WTC11 (cell line): ENCODE measurements at places on chromosomes 16 and 17.
A peak's percentile ranks its signal among the peaks of the same experiment; 100 is the strongest.

GRCh38 chr16:3638916-3639644 is 15.4 kb upstream of the DNASE1 start:
- no peak for DNase-seq
- H3K27me3 ChIP-seq, result no peaks in the 10 kb centered on the region
- no peak overlapping the region for H3K4me3 ChIP-seq
- peaks cover 6% of the 10 kb centered on the region for H3K36me3 ChIP-seq

- peaks cover 59% of the 10 kb centered on the region for H3K4me1 ChIP-seq
- no peaks in the 10 kb centered on the region for H3K27me3 ChIP-seq
- peaks cover 5% of the 10 kb centered on the region; the same call in 1 of the 2 replicates for H3K36me3 ChIP-seq
- peak overlapping the region; percentile 100; the same call in 1 of the 2 replicates for H3K27ac ChIP-seq
- DNase-seq, result no peak
These were observed 59.6 kb upstream of the CACNG5 start for GRCh38 chr17:66775271-66775670.

GRCh38 chr17:60902399-60902798 is 224.7 kb downstream of the BCAS3 start:
- H3K27me3 ChIP-seq, result no peaks in the 10 kb centered on the region
- no peak for DNase-seq
- peaks cover 16% of the 10 kb centered on the region for H3K4me1 ChIP-seq
- no peak overlapping the region for H3K4me3 ChIP-seq
- no peak overlapping the region for H3K27ac ChIP-seq

DNA sequence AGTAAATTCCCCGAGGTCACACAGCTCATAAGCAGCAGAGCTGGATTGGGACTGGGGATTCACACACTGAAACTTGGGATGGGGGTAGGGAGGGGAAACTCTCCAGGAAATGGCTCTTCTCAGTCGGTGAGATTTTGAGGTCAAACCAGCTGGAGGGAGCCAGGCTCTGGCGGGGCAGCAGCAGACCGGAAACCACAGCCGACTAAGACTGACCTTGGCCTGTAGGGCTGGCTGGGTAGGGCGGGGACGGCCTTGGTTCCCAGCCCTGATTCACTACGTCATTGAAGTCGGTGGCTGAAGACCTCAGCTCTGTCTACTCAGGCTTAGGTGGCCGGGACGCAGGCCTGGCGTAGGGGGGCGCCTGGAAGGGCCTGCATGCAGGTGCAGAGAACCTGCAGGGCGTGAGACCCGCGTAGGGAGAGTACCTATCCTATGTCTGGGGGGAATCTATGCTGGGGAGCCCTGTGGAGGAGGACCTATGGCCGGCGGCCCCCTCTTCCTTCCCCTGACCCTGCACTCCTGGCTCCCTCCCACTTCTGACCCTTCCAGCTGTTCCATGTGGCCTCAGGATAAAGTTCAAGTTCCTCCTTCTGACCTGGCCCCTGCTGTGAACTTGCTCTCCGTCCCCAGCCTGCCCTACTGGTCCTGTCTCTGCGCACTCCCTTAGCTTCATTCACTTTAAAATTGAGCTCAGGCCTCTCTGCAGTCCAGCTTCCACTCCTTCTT is 11.9 kb upstream of the SLC4A1 start:
- peak overlapping the region; percentile 96 for H3K27ac ChIP-seq
- no peaks in the 10 kb centered on the region for H3K36me3 ChIP-seq
- H3K27me3 ChIP-seq, result no peaks in the 10 kb centered on the region; the same call in 1 of the 2 replicates
- H3K4me1 ChIP-seq, result peaks cover 21% of the 10 kb centered on the region

DNA sequence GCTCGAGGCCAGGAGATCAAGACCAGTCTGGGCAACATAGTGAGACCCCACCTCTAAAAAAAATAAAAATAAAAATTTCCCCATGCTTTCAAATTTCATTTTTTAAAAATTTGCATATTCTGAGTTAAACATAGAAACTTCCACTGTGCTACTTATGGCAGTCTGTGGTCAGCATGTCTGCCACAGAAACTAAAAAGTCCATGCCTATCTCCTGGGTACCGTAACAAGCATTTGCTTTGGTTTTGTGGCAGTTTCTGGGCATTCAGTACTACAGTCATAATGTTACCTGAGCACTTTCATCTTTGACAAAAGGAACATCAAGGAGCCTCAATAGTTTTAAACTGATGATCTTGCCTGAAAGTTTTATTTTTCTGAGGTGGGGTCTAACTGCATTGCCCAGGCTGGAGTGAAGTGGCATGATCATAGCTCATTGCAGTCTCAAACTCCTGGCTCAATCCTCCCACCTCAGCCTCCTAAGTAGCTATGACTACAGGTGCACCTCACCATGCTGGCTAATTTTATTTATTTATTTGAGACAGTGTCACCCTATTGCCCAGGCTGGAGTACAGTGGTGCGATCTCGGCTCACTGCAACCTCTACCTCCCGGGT is 13.2 kb upstream of the ITGA2B start:
- H3K27me3 ChIP-seq, result no peaks in the 10 kb centered on the region; the same call in 1 of the 2 replicates
- H3K4me3 ChIP-seq, result no peak overlapping the region
- DNase-seq, result no peak
- peaks cover 41% of the 10 kb centered on the region for H3K36me3 ChIP-seq
- no peak overlapping the region for H3K27ac ChIP-seq

GRCh38 chr16:24999856-25000461 is 15.2 kb downstream of the ARHGAP17 start:
- no peak for DNase-seq
- 0 out of 2 replicates have a peak, but pooled peaks cover 3% of the 10 kb centered on the region for H3K36me3 ChIP-seq
- H3K4me3 ChIP-seq, result no peak overlapping the region
- H3K4me1 ChIP-seq, result peaks cover 25% of the 10 kb centered on the region

GRCh38 chr17:2347805-2348685 is 10.7 kb downstream of the SGSM2 start:
- H3K4me3 ChIP-seq, result peak overlapping the region; percentile 61
- H3K27me3 ChIP-seq, result no peaks in the 10 kb centered on the region
- peak; percentile 83 for DNase-seq
- H3K36me3 ChIP-seq, result peaks cover 4% of the 10 kb centered on the region; the same call in 1 of the 2 replicates

DNA sequence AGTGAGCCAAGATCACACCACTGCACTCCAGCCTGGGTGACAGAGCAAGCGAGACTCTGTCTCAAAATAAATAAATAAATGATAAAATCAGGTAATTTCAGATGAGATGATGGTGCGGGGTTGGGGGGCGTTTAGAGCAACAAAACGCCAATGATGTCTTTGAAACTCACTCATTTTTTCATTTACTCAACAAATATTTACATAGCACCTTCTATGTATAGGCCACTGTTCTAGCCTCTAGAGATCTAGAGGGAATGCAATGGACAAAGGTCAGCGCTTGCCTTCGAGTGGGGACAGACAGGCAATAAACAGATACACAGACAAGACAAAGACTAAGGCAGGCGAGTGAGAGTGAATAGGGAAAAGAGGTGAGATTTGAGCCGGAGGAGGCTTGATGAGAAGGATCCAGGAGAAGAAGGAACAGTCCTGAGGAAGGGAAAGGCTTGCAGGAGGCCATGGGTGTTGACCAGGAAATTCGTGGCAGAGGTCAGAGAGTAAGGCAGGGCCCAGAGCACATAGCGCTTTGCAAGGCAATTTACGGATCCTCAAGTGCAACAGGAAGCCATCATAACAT is 14.1 kb downstream of the ALDH3A1 start:
- no peak overlapping the region for H3K27ac ChIP-seq
- no peak for DNase-seq
- no peaks in the 10 kb centered on the region; the same call in 1 of the 2 replicates for H3K27me3 ChIP-seq
- 0 out of 2 replicates have a peak, but pooled peaks cover 3% of the 10 kb centered on the region for H3K4me1 ChIP-seq
- H3K36me3 ChIP-seq, result no peaks in the 10 kb centered on the region
- no peak overlapping the region for H3K4me3 ChIP-seq

GRCh38 chr16:49724774-49725173 is 131.1 kb downstream of the ZNF423 start:
- no peak overlapping the region for H3K27ac ChIP-seq
- no peak overlapping the region for H3K4me3 ChIP-seq
- peaks cover 5% of the 10 kb centered on the region for H3K36me3 ChIP-seq
- H3K27me3 ChIP-seq, result no peaks in the 10 kb centered on the region
- peaks cover 17% of the 10 kb centered on the region; the same call in 1 of the 2 replicates for H3K4me1 ChIP-seq

- no peak overlapping the region for H3K27ac ChIP-seq
- H3K27me3 ChIP-seq, result peaks cover 32% of the 10 kb centered on the region
- no peak overlapping the region for H3K4me3 ChIP-seq
- no peak for DNase-seq
- H3K4me1 ChIP-seq, result peaks cover 33% of the 10 kb centered on the region
- H3K36me3 ChIP-seq, result no peaks in the 10 kb centered on the region
These were observed 5.6 kb downstream of the CDH11 start for GRCh38 chr16:65116216-65116615.

DNA sequence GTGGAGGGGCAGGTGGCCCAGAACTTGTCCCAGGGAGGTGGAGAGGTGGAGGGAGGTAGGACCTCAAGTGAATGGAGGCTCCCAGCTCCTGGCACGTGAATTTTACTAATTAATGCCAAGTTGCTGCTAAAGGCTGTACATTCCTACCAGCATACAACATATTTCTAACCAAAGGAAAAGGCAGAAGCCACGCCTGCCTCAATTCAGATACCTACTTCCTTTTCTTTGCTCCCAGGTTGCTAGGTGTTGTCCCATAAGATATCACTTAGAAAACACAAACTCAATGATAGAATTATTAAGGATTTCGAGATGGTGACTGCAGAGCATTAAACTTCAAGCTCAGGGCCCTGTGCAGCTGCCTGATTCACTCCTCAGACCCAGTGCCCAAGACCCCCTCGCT is 20.5 kb upstream of the SMPD3 start:
- peaks cover 12% of the 10 kb centered on the region for H3K4me1 ChIP-seq
- no peak for DNase-seq
- H3K27me3 ChIP-seq, result peaks cover 3% of the 10 kb centered on the region
- H3K27ac ChIP-seq, result no peak overlapping the region
- no peaks in the 10 kb centered on the region for H3K36me3 ChIP-seq

GRCh38 chr16:85369741-85370528 is 243.2 kb upstream of the GSE1 start:
- no peak overlapping the region for H3K27ac ChIP-seq
- H3K4me1 ChIP-seq, result peaks cover 21% of the 10 kb centered on the region
- DNase-seq, result peak; percentile 84
- H3K4me3 ChIP-seq, result no peak overlapping the region
- H3K27me3 ChIP-seq, result peaks cover 9% of the 10 kb centered on the region

- H3K4me3 ChIP-seq, result no peak overlapping the region
- no peak overlapping the region for H3K27ac ChIP-seq
- no peaks in the 10 kb centered on the region for H3K27me3 ChIP-seq
- 0 out of 2 replicates have a peak, but pooled peaks cover under 1% of the 10 kb centered on the region for H3K4me1 ChIP-seq
- no peak for DNase-seq
These were observed 47.0 kb downstream of the MARVELD3 start for GRCh38 chr16:71672803-71673581.

- peaks cover 17% of the 10 kb centered on the region for H3K4me1 ChIP-seq
- H3K27me3 ChIP-seq, result no peaks in the 10 kb centered on the region
- peaks cover 14% of the 10 kb centered on the region for H3K36me3 ChIP-seq
- peak overlapping the region; percentile 90 for H3K27ac ChIP-seq
- peak overlapping the region; percentile 78 for H3K4me3 ChIP-seq
These were observed 797 bp downstream of the NUDT7 start for GRCh38 chr16:77723108-77723514.

GRCh38 chr17:9553181-9553580 is 22.4 kb downstream of the STX8 start:
- DNase-seq, result no peak
- no peaks in the 10 kb centered on the region for H3K27me3 ChIP-seq
- no peaks in the 10 kb centered on the region for H3K36me3 ChIP-seq

GRCh38 chr17:77211681-77212080 is 70.9 kb downstream of the SEC14L1 start:
- no peak overlapping the region for H3K4me3 ChIP-seq
- no peaks in the 10 kb centered on the region for H3K27me3 ChIP-seq
- no peak for DNase-seq
- H3K27ac ChIP-seq, result peak overlapping the region; percentile 30; the same call in 1 of the 2 replicates
- peaks cover 58% of the 10 kb centered on the region for H3K36me3 ChIP-seq

- H3K27ac ChIP-seq, result no peak overlapping the region
- peaks cover 5% of the 10 kb centered on the region; the same call in 1 of the 2 replicates for H3K36me3 ChIP-seq
- DNase-seq, result no peak
- H3K4me1 ChIP-seq, result peaks cover 29% of the 10 kb centered on the region
These were observed 64.1 kb upstream of the LGALS9 start for GRCh38 chr17:27566671-27567562.

DNA sequence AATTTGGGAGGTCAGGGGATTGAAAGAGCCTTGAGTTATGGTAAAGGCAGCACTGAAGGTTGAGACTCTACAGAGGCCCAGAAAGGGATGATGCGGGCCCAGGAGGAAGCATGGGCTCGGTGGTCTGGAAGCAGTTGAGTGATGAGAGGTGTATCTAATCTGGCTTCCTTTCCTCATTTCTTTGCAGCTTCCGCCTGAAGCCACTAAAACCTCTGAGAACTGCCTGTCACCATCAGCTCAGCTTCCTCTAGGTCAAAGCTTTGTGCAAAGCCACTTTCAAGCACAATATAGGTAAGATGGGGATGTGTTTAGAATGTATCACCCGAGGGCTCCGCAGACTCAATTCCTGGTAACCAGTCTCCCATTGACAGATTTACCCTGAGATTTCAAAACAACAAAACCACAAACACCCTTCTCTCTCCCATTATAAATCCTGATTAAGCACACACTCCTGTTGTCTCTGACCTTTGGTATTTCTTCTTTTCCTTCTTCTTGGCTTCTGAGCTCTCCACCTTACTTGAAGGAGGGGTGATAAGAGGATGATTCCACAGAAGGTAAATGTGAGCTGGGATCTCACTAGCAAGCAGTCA is 21.2 kb downstream of the USP43 start:
- DNase-seq, result no peak
- no peak overlapping the region; the same call in 1 of the 2 replicates for H3K27ac ChIP-seq
- peaks cover 33% of the 10 kb centered on the region for H3K4me1 ChIP-seq
- no peak overlapping the region for H3K4me3 ChIP-seq
- peaks cover 31% of the 10 kb centered on the region for H3K36me3 ChIP-seq

DNA sequence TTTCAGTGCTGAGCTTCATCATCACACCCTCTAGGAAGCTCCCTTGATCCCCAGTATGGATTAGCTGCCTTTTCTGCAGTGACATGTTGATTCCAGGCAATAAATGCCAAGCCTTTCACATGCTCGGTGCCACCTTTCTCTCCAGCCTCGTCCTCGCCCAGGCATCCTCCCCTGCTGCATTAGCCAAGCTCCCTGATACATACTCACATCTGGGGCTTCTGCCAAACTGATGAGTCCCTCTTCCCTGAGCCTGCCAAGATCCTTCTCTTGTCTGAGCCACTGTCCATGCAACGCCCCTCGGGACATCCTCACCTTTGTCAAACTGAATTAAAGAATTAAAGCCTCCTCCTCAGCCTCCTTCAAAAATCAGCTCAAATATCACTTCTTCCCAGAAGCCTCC is 538.5 kb upstream of the CDH11 start:
- no peak overlapping the region for H3K4me3 ChIP-seq
- DNase-seq, result no peak
- H3K4me1 ChIP-seq, result peaks cover 38% of the 10 kb centered on the region

- DNase-seq, result no peak
- no peaks in the 10 kb centered on the region for H3K27me3 ChIP-seq
- peak overlapping the region; percentile 13 for H3K27ac ChIP-seq
- peaks cover 11% of the 10 kb centered on the region for H3K4me1 ChIP-seq
These were observed 727 bp upstream of the MBTPS1 start for GRCh38 chr16:84117494-84117843.

- no peak overlapping the region for H3K4me3 ChIP-seq
- no peak for DNase-seq
- H3K4me1 ChIP-seq, result no peaks in the 10 kb centered on the region
- no peaks in the 10 kb centered on the region for H3K27me3 ChIP-seq
- H3K36me3 ChIP-seq, result no peaks in the 10 kb centered on the region
These were observed 534.4 kb upstream of the CDH5 start for GRCh38 chr16:65831903-65832666.
